CD4-positive, alpha-beta T cell treated with Interleukin-1 beta for 1 hour (primary cell): ENCODE measurements at places on chromosomes 2 and 18.

DNA sequence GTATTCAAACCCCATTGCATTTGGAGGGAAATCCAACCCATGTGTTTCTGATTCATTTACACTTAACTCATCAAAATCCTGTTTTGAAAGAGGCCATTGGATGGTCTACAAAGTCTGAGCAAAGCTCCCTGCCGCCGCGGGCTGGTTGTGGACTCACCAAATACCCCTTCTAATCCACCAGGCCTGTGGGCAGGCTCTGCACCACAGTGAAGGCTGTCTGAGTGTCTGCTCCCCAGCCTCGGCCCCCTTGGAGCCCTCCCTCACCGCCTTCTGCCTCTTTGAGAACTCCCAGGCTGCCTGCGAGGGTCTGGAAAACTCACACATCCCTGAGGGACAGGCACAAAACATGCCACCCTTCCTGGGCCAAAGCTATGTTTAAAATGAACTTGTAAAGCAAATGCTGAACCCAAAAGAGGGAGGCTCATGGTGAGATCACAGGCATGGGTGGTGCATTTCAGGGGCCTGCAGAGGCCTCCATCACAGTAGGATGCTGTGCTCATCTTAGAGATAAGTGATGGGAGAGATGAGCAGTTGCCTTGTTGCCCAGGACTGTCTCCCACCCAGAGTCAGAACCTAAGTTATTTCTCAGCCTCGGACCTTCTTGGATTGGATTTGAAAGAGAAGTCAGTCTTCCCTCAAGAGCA, 225.0 kb downstream of the CYP26B1 start:
- no peak for DNase-seq

- DNase-seq, result no peak
These were observed 236.8 kb upstream of the ATP5MC3 start for GRCh38 chr2:175418224-175418835.

- DNase-seq, result no peak
These were observed 78.0 kb downstream of the PTPN4 start for GRCh38 chr2:119837759-119838158.

DNA sequence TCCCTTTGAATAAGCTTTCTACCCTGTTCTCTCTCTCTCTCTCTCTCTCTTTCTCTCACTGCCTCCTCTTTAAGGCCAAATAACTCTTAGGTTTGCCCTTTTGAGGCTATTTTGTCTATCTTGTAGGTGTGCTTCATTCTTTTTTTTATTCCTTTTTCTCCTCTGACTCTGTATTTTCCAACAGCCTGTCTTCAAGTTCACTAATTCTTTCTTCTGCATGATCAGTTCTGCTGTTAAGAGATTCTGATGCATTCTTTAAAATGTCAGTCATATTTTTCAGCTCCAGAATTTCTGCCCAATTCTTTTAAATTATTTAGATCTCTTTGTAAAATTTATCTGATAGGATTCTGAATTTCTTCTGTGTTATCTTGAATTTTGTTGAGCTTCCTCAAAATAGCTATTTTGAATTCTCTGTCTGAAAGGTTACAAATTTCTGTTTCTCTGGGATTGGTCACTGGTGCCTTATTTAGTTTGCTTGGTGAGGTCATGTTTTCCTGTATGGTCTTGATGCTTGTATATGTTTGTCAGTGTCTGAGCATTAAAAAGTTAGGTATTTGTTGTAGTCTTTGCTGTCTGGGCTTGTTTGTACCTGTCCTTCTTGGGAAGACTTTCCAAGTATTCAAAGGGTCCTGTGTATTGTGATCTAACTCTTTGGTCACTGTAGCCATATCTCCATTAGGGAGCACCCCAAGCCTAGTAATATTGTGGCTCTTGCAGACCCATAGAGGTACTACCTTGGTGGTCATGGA, 35.4 kb upstream of the DYNC1I2 start:
- DNase-seq, result no peak

DNA sequence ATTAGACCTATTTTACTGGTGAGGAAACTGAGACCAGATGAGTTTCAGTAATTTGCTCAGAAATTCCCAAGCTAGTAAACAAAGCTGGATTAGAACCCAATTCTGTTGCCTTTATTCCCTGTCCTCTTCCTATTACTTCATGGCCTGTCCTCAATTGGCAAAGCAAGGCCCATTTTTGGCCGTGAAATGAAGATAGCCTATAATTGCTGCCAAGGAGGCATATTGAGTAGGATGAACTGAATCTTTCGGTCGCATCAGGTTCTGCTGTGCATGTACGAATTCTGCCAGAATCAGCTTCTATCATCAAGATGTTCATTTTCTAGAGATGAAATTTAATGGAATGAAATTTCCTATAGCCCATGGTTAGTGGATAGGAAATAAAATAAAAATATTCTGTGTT, 1485.2 kb upstream of the PIK3C3 start:
- no peak for DNase-seq

- DNase-seq, result no peak
These were observed 250.9 kb downstream of the PTH2R start for GRCh38 chr2:208657468-208657867.
